NCI-H2171 (cell line): ENCODE measurements at places on chromosomes 11 and 22.

GRCh38 chr11:23988381-23989006 is 508.4 kb upstream of the LUZP2 start:
- DNase-seq = no peak

GRCh38 chr11:43074810-43075209 is 237.0 kb upstream of the API5 start:
- DNase-seq = no peak

DNA sequence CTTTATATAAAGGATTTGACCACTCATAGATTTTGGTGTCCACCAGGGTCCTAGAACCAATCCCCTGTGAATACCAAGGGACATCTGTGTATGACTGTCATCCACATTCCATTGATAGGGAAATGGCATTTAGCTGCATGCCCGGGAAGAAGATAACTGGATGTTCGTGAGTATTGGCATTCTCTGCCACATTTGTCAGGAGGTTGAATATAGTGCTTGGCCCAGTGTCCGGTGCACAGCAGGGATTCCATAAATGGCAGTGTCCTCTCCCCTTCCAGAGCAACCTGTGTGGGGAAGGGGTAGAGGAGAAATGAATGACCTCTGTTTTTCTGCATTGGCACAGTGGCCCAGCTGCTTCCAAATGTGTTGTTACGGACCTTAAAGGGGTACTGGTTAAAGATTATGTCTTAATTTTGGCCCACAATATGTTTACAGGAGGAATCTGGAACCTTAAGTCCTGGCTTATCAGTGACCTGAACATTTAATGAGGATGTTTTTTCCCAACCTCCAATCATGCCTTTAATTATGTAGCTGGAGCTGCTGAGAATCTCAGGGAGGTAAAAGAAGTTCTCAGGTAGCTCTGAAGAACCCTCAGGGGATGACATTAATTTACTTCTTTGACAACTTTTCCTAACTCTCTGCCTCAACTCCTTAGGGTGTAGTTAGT is 33.6 kb upstream of the OR4B1 start:
- DNase-seq = no peak

DNA sequence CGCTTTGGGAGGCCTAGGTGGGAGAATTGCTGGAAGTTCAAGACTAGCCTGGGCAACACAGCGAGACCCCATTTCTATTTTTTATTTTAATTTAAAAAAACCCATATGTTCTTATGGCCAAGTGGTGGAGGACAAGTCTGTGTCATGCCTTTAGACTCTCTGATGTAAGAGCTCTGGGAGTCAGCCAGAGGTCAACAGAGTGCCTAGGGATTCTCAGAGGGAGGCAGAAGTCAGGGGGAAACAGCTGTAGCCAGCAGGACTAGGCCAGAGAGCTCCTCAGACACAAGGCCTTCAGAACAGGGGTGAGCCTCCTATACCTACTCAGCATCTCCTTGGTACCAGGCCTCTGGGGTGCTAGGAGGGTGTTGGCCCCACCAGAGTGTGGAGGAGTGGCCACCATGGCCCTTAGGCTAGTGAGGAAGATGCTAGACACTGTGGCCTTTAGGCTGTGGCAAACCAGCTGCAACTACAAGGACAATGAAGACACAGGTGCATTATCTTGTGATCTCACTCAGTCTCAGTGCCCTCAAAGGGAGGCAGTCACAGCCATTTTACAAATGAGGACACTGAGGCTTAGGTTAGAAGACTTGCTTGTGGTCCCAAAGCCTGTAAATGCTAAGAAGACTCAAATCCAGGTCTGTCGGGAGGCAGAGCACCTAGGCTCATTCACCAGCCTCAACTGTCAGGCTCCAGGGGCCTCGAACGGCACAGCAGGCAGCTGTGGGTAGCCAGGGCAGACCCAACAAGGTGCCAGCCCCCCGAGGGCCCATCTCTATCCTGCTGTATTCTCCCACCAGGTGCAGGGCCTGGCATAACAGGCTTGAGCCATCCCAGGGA is 5.0 kb downstream of the ZP1 start:
- DNase-seq = no peak

- no peak for DNase-seq
These were observed 12.8 kb upstream of the FBXO3 start for GRCh38 chr11:33787076-33787475.

DNA sequence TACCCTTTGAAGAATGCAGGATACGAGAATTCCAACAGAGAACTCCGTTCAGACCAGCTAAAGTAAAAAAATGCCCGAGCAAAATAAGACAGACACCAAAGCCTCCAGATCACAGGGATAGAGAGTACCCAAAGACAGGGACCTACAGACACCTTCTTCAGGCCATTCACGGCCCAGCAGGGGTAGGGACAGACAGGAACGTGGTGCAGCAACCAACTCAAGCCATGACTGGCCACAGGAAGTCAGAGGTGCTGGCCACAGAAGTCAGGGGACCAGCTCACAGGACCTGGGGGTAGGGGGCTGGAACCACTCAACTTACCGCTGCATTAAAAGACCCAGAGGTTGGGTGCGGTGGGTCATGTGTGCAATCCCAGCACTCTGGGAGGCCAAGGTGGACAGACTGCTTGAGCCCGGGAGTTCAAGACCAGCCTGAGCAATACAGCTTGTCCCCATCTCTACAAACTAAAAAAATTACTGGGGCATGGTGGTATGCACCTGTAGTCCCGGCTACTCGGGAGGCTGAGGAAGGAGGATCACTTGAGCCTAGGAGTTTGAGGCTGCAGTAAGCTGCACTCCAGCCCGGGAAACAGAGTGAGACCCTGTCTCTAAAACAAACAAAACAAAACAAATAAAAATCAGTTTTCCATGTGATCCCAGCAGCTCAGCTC is 39.9 kb upstream of the COMT start:
- no peak for DNase-seq

- no peak for DNase-seq
These were observed 1.5 kb downstream of the SLC35F2 start for GRCh38 chr11:107856981-107857517.

DNA sequence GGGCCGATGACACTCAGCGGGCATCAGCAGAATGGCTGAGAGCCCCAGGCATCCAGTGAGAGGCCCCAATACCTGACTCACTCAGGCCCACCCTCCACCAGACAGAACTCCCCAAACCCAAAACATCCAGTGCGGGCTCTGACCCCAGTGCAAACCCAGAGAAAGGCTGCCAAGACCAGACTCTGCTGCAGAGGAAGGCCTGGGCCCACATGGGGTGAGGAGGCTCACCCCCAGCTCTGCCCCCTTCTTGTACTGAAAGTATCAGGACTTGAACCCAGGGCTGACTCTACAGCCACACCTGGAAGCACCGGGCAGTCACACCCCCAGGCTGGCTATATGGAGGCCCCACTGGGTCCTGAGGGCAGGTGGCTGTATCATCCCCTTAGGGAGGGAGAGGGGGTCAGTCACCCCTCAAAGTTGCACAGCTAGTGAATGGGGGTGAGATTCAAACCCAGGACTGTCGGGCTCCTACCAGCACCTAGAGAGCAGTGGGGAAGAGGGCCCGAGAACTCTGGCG is 49.3 kb downstream of the IGLL1 start:
- no peak for DNase-seq

DNA sequence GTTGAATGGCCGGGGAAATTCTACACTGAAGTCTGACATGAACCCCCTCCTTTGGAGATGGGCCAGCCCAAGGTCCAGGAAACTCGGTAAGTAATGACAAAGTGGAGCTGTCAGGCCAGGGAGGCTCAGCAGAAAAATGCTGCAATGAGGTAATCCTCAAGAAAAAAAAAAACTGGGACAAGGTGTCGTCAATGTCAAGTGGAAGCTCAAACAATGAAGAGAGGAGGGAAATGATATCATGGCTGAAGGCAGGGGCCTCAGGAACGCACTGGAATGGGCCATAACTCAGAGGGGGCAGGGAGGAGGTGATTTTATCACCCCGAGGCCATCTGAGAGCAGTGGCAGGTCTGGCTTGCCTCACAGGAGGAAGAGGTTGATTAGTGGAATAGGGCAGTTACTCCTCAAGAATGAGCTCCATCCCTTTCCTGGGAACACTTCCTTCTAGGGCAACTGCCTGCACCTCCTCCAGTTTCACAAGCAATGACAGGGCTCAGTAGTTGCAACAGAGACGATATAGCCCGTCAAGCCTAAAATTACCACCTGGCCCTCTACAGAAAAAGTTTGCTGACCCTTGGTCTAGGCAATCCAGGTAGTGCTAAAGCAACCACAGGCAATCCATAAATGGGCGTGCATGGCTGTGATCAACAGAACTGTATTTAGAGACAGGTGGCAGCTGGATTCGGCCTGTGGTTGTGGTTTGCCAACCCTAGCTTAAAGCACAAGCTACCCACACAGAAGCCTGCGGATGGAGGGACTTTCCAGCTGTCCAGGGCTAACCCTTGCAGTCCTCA is 65.2 kb downstream of the FBXO7 start:
- DNase-seq = no peak

DNA sequence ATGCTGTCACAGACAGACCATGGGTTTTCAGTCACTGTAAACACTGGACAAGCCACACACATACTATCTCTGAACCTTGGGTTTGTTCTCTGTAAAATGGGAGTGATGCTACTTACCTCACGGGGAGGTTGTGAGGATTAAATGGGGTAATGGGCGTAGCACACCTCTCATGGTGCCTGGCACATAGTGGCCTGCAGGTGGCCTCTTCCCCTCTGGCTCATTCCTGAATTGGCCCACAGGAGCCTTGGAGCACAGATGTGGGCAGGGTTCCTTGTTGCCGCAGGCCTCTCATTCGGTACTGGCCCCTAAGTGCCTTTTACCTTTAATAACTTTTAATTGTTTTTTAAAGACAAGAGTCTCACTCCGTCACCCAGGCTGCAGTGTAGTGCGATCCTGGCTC is 11.7 kb downstream of the MICAL2 start:
- peak; percentile 7 for DNase-seq

GRCh38 chr22:20959578-20960461 is 7.2 kb upstream of the AIFM3 start:
- no peak for DNase-seq

DNA sequence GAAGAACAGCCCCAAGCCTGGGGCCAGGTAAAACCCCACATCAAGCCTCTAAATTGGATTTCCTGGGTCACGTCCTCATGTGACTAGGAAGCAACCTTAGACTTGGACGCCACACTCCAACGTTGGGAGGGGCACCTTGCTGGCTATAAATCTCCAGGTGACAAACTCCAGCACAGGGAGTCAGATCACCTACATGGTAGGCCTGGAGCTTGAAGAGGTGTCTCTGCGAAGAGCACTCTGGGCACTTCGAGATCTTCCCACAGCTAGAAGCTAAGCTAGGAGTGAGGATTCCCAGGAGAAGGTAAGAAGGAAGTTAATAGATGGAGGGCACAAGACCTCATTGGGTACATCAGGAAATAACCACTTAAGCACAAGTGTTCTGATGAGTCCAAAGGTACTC is 77.1 kb upstream of the GNAZ start:
- DNase-seq = no peak

- no peak for DNase-seq
These were observed 148.3 kb downstream of the PGR start for GRCh38 chr11:100981196-100981824.

GRCh38 chr11:8253566-8253965 is 10.1 kb downstream of the LMO1 start:
- DNase-seq = no peak

DNA sequence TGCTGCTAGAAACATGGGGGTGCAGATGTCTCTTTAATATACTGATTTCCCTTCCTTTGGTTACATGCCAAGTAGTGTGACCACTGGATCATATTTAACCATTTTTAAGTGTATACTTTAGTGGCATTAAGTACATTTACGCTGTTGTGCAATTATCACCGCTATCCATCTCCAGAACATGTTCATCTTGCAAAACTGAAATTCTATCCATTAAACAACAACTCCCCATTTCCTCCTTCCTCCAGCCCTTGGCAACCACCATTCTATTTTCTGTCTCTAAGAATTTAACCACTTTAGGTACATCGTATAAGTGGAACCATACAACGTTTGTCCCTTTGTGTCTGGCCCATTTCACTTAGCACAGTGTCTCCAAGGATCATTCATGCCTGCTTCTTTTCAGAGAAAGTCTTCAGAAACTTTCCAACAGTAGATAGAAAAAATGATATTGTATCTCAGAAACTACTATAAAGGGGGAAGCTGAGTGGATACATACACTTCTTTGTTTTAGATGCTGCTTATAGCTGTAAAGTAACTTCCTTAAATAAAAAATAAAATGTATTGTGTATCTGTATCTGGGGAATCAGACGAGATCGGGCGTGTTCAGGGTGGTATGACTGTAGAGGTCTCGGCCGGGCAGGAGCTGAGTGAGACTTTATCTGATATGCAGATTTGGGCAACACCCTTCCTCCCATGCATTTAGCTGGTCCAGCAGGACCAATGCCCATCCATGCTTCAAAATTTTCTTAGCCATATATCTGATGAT is 44.6 kb upstream of the ZBED5 start:
- no peak for DNase-seq

- DNase-seq = no peak
These were observed 57.9 kb upstream of the PHF21B start for GRCh38 chr22:45067731-45068130.

GRCh38 chr11:46348566-46349401 is 1.5 kb downstream of the DGKZ start:
- no peak for DNase-seq

GRCh38 chr11:131025020-131025419 is 108.7 kb upstream of the SNX19 start:
- DNase-seq = no peak

- no peak for DNase-seq
These were observed 31.5 kb downstream of the TRMU start for GRCh38 chr22:46366801-46367706.

DNA sequence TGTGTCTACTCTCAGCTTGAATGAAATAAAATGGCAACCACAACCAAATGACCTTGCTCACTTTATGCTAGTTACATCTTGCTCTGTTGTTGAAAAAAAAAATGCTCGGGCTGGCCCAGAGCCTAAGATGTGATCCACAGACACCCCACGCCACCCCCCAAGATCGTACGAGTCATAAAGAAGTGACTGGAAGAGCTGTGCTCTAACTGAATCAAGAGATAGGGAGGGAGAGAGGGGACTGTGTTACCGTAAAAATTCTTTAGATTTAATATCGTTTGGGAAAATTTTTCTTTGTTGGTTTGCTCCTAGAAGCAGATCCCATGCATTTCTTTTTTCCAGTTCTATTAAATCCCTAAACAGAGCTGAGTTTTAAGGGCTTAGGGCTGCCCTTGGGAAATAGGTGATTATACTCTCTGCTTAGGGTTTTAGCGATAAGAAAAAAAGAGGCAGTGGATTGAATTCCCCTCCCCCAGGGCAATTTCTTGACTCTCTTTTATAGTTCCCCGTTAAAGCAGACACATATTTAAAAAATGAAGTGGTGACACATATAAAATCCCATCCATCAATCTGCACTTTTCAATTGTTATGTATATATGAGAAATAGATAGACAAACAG is 14.5 kb downstream of the MAML2 start:
- no peak for DNase-seq

- DNase-seq = no peak
These were observed 50.1 kb downstream of the ELFN2 start for GRCh38 chr22:37377138-37377537.
